ENCODE measurements at places on chromosomes 2 and 18.

GRCh38 chr2:202408546-202409140, 32.5 kb downstream of the BMPR2 start:
- no peak for DNase-seq

DNA sequence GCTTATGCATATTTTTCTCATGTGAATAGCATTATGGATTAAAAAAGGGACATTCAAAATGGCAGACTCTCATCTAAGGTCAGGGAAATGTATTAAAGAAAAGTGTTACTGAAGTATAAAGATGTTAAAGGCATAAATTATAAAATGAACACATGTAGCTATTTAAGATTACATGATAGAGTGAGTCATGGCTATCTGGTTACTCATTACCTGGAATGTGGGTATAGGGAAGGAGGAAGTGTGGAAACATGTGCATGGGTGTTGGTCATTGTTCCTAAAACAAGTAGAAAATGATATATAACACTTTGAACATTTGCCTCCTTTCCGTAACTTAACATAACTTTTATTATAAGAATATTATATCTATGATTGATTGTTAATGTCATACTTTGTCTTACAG, 66.4 kb downstream of the MYO1B start:
- peak; percentile 90 for DNase-seq

DNA sequence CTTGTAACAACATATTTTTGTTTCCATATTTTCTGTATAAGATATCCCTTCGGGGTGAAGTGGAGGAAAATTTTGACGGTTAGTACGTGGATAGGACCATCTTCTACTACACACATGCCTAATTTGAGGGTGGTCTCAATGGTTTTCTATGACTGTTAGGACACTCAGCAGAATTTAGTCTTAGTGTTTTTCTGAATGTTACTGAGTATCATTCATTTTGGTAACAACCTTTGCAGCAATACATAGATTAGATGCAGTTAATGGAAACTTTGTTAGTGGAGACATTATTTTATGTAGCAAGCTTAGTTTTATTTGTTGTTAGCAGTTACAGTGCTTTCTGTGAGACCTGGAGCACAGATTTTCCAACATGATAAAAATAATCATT, 1.6 kb downstream of the ITGAV start:
- no peak for DNase-seq

DNA sequence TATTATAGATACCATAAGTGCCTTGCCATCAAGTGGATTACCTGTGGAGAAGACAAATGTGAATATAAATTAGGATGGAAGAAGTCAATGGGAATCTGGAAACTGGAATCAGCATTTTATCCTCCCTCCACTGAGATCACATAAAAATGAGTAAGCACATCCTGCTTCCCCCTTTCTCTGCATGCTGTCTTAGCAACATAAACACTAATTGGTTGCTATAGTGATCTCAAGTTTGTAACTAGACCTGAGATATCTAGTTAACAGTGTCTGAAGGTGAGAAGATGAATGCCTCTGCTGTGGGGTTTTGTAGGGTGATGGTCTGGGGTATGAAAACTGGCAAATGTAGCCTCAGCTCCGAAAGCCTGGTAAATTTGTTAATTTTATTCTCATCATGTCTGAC, 1357.5 kb upstream of the CELF4 start:
- DNase-seq, result no peak
